ENCODE measurements at places on chromosomes 4 and X.
A peak's percentile ranks its signal among the peaks of the same experiment; 100 is the strongest.

DNA sequence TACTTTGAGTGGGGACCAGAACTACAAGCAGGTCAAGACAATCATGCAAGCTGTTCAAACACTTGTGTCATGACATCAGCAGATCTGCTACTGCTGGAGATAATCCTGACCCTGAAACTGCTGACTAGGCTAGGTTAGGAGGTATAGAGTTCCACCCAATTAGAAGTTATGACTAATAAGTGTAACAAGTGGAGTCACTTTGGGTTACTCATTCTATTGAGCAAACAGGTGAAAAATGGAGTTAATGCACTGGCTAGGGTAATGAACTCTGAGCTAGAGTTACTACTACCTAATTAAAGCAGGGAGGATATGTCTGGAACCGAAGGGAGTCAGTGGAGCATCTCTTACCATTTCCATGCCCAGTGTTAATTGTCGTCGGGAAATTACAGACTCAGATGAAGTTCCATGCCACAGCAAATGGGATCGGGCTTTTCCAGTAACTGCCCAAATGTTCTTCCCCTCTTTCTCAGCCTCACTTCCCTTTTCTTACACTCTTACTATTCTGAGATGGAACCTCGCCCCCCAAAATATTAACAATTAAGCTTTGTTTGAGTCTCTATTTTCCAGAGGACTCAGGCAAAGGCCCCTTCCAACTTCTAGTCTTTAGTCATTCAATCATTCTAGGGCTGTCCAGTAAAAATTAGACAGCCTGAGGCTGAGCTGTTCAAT, 19.8 kb upstream of the MANBA start:
- peak; percentile 7 for DNase-seq

DNA sequence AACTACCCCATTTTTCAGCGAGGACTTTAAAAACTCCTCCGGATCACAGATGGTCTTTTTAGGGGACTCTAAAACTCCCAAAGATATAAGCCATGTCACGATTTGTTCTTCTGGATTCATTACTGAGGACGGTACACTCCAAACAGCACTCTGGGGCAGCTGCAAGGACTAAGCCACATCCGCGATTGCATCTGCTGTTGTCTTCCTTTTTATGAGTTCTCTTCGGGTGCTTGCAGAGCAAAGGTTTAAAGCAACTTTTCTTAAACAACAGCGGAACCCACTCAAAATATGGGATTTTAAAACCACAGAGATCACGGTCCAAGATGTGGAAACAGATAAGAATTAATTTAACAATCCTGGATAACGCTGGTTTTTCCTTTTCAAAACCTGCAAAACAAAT, at the start of gene ARHGEF6:
Gene ARHGEF6, minus strand, starts transcription at position 170 of the 400 bp plus-strand sequence. Its CDS starts 50 bp downstream, at position 120.
- DNase-seq: no peak

DNA sequence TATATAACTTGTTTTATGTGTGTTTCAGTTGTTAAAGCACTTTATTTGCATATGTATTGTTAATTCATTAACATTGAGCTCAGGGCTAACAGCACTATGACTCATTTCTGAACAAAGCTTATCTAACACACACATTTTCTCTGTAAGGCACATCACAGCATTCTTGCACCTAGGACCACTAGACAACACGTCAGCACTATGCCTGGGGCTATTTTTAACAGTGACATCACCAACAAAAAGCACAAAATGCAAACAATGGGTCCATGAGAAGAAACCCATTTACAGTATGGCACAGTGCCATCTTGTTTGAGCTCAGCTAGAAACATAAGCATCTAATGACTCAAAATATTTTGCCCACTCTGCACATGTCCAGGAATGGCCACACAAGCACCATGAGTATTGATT, 124.4 kb downstream of the RELL1 start:
- DNase-seq: no peak

GRCh38 chr4:183011213-183011907, 87.7 kb upstream of the WWC2 start:
- no peak for DNase-seq

- DNase-seq: no peak
Observed at GRCh38 chr4:39763714-39764572, 66.0 kb downstream of the UBE2K start.

GRCh38 chrX:34877436-34877835, 65.2 kb upstream of the FAM47B start:
- no peak for DNase-seq

GRCh38 chrX:57586360-57586759, 5.5 kb upstream of the ZXDB start:
- DNase-seq: no peak

DNA sequence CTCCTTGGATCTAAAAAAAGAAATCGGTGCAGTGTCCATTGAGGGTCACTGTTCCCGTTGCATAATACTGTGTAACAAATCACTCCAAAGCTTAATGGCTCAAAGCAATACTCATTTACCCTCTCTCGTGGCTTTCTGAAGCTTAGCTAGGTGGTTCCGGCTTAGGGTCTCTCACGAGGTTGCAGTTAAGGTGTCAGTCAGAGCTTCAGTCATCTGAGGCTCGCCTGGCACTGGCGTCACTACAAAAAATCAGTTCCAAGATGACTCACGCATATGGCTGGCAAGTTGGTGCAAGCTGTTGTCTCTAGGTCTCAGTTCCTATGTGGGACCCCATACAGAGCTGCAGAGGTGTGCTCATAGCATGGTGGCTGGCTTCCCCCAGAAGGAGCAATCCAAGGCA, 91.0 kb downstream of the BEND2 start:
- DNase-seq: peak; percentile 6

GRCh38 chrX:21375708-21376009, 1.4 kb downstream of the CNKSR2 start:
- peak; percentile 60 for DNase-seq

DNA sequence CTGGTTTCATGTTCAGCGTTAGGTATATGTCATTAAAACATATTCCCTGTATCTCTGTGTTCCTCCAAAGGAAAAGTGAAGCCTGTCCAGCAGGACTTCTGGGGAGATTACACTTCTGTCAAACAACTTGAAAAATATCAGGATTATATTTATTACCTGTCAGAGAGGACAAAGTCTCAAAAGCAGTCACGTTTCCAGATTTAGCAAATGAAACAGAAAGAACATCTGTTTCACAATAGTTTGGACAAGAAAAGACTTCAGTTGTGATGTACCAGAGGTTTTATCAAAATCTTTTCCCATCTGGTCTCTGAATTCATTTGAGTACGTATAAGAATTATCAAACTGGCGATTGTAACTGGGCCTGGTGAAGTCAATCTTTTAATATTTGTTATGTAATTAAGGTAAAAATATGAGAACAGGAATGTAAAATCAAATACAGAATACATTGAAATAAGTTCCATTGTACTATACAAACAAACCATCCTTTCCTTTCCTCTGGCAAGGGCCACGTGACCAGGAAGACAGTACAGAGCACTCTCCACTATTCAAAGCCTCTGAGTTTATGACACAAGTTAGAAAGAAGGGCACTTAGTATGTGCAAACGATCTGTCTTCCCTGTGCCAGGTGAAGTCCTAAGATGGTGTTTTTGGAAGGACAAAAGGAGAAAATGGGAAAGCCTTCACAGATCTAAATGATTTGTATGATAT, 3.2 kb downstream of the CASP3 start:
- no peak for DNase-seq

Data from NCI-H82 (cell line).